ENCODE measurements at places on chromosomes 12 and 14. TPM values are rescaled to one million over a fixed set of nuclear protein-coding genes. Genes with fewer than 3 reads are reported as not detected.
A peak's percentile ranks its signal among the peaks of the same experiment; 100 is the strongest.

DNA sequence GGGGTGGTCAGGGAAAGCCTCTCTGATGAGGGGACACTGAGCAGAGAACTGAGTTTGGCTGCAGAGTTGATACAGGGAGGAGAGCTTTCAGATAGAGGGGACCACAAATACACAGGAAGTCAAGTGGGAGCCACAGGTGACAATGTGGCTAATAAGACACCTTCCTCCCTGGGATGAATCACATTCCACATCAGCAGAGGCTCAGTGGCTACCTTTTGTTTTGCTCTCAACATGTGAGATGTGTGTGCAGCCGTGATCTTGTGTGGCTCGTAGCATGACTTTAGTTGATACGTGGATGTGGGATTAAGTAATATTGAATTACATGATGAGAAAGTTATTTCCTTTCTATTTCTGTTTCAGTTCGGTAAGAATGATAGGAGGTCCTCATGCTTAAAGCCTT lies 7.5 kb downstream of the CRADD start:
- H3K27ac ChIP-seq, result no peak overlapping the region
- no peaks in the 10 kb centered on the region for H3K27me3 ChIP-seq
- no peak for DNase-seq

DNA sequence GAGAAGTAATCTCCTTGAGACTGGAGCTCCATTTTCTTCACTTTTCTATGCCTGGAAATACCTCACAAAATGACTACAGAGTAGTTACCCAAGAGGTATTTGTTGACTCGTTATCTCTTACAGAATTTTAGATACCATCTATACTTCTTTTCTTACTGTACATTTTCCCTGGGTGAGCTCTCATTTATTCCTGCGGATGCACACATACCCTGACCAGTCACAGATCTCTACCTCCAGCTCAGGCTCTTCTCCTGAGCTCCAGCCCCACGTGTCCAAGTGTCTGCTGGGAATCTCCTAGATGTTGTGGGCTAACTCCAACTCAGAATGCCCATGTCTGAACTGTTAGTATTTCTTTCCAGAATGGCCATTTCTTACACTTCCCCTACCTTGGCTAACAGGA lies 403.1 kb downstream of the RAD51B start:
- no peak overlapping the region for H3K27ac ChIP-seq
- no peak overlapping the region for H3K4me3 ChIP-seq
- no peak for DNase-seq
- H3K27me3 ChIP-seq, result no peaks in the 10 kb centered on the region
- no peaks in the 10 kb centered on the region for H3K36me3 ChIP-seq

DNA sequence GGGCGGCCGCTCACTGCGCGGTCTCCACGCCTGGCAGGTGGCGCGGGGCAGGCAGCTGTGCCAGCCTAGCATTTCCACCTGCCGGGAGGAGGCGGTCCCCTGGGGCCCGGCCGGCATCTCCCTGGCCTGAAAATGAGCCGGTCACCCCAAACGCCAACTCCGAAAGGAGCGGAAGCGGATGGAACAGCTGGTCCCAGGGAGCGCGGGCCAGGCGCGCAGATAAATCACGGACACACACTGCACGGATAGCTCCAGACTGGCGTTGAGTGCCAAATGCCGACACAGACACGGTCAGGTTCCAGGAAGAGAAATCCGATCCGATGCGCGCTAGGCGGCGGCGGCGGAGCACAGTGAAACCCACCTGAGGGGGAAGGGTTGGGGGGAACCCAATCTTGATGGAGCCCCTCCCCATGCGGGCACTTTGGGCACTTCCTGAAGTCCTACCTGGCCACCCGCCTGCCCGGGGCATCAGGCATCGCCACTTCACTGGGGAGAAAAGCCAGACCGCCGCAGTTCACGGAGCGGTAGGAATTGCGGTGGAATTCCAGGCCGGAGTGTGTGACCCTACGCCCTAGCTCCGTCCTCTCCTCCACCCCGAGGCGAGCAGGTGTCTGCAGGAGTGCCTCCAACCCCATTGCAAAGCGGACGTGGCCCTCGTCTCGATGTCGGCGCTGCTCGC lies 624 bp upstream of the PLEKHD1 start:
- H3K4me1 ChIP-seq, result peaks cover 2% of the 10 kb centered on the region
- DNase-seq, result no peak
- H3K27me3 ChIP-seq, result peaks cover 37% of the 10 kb centered on the region
- no peak overlapping the region for H3K27ac ChIP-seq
- no peak overlapping the region for H3K4me3 ChIP-seq

DNA sequence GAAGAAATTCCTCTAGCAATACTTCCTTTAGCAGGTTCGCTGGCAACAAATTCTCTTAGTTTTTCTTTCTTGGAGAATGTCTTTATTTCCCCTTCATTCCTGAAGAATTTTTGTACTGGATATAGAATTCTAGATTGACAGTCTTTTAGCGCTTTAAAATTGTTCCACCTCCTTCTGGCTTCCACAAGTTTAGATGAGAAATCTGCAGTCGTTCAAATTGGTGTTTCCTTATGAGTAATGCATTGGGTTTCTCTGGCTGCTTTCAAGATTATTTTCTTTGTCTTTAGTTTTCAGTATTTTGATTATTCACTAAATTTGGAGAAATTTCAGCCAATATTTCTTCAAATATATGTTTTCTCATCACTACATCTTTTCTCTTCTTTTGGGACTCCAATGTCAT lies 33.3 kb upstream of the FGF6 start:
- no peak for DNase-seq
- no peak overlapping the region for H3K27ac ChIP-seq
- no peaks in the 10 kb centered on the region for H3K36me3 ChIP-seq
- H3K27me3 ChIP-seq, result no peaks in the 10 kb centered on the region

DNA sequence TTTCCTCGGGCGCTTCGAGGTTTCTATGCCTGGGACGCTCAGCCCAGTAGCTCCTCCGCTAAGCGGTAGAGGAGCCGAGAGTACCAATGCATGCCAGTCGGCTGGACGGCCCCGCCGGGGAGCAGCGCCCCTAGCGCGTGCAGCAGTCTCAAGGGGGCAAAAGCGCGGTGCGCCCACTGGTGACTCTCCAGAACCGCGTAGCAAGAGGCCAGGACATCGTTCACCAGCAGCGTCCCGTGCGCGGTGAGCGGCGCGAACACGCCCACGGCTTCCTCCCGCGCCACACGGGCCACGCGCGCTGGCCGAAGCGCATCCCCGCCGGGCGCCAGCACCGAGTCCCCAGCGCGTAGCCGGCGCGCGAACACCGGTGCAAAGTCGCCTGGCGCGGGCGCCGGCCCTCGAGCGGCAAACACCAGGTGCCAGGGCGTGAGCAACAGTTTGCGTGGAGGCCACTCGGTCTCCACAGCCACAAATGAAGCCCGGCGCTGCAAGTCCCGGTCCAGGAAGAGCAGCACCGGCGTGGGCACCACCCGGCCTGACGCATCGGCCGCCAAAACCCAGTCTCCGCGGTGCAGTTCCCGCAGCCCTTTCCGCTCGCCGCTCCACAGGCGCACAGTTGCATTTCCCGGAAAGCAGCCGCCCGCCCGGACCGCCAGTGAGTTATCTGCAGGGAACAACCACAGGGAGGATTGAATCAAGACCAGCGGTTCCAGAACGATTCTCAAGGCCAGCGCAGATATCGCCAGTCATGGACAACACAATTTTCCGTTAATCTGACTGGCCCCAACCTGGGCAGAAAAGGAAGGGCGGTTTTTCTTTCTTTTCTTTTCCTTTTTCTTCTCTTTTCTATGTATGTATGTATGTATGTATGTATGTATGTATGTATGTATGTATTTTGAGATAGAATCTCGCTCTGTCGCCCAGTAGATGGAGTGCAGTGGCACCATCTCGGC lies 4.5 kb downstream of the DHH start:
- peaks cover 70% of the 10 kb centered on the region for H3K4me1 ChIP-seq
- no peaks in the 10 kb centered on the region for H3K36me3 ChIP-seq
- peak overlapping the region; percentile 36 for H3K4me3 ChIP-seq

DNA sequence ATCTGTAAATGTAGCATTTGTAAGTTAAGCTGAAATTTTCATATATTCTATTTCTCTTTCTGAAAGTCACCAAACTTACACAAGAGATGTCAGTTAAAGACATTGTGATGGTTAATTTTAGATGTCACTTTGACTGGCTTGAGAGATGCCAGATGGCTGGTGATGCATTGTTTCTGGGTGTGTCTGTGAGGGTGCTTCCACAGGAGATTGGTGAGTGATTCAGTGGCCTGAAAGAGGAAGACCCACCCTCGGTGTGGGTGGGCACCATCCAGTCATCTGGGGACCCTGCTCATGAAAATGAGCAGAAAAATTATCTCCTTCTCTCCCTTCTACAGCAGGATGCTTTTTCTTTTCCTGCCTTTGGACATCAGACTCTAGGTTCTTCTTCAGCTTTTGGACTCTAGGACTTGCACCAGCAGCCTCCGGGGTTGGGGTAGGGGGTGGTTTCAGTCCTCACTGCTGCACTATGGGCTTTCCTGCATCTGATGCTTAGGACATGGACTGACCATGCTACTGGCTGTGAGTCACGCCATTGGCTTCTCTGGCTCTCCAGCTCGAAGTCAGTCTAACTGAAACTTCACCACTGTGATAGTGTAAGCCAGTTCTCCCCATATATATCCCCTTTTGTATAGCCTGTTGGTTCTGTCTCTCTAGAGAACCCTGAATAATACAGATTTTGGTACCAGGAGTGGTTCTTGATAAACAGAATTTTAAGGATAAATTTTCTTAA lies 20.9 kb downstream of the PDE6H start:
- H3K4me3 ChIP-seq, result no peak overlapping the region
- no peaks in the 10 kb centered on the region for H3K36me3 ChIP-seq
- H3K4me1 ChIP-seq, result peaks cover 24% of the 10 kb centered on the region

DNA sequence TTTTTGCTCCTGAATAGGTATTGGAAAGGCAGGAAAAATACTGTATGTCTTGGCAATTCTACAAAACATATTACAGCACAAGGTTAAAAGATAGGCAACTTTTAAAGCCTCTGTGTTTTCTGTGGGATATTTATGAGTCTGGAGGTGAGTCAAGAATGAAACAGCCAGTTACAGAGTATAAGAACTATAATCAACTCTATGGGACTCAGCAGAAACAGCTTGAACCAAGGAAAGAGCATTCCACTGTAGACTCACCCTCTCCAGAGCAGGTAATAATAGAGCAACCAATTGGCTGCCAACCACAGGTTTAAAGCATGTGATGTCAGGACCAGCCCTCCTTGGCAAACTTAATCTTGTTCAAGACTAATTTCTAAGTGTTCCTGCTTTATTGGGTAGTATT lies 100.5 kb upstream of the MDM1 start:
- no peak overlapping the region for H3K4me3 ChIP-seq
- no peaks in the 10 kb centered on the region for H3K4me1 ChIP-seq
- no peak overlapping the region for H3K27ac ChIP-seq

- no peak overlapping the region for H3K4me3 ChIP-seq
- H3K36me3 ChIP-seq, result no peaks in the 10 kb centered on the region
- H3K4me1 ChIP-seq, result peaks cover 23% of the 10 kb centered on the region
Observed at GRCh38 chr12:3081091-3081490, 3.9 kb downstream of the TSPAN9 start.

GRCh38 chr12:26696613-26697092 lies 136.3 kb downstream of the ITPR2 start:
- no peak overlapping the region for H3K27ac ChIP-seq
- no peak overlapping the region for H3K4me3 ChIP-seq
- peaks cover 40% of the 10 kb centered on the region for H3K36me3 ChIP-seq
- H3K4me1 ChIP-seq, result no peaks in the 10 kb centered on the region

DNA sequence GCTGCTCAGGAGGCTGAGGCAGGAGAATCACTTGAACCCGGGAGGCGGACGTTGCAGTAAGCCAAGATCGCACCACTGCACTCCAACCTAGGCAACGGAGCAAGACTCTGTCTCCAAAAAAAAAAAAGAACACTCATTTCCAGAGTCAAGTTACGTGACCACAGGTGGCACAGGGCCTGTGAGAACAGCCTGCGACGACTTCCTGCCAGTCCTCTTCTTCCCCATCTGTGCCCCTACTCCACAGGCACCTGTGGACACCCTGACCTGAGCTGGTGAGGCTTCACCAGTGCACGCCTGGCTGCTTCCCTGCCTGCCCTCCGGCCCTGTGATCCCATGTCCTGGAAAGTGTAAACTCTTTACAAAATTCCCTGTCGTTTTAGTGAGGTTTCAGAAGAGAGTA lies 77.7 kb downstream of the PPP2R5C start:
- DNase-seq, result no peak
- H3K27me3 ChIP-seq, result no peaks in the 10 kb centered on the region
- H3K36me3 ChIP-seq, result peaks cover 48% of the 10 kb centered on the region
- H3K4me3 ChIP-seq, result no peak overlapping the region

SMCO2 gene
- not detected for total RNA-seq

TRPV4 gene
- total RNA-seq, result not detected

RERG gene
- total RNA-seq, result not detected
